Fibroblast of skin of left biceps (primary cell): ENCODE measurements at places on chromosomes 3 and 15.

DNA sequence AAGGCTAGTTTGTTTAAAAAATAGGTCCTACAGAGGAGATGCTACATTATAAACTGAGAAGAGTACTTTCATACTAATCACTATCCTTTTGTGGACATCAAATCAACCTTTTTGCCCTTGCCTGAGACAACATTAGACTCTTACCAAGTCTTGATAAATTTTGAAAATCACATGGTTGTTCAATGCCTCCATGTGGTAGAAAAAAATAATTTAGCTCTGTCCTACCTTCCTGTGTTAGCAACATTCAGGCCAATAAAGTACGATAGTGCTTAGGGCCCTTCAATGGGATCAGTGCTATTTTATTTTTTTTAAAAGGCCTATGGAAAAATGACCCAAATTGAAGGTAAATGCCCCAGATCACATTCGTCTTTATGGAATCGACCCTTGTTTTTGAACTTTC, 5.0 kb upstream of the UBE2E1 start:
- DNase-seq = no peak

DNA sequence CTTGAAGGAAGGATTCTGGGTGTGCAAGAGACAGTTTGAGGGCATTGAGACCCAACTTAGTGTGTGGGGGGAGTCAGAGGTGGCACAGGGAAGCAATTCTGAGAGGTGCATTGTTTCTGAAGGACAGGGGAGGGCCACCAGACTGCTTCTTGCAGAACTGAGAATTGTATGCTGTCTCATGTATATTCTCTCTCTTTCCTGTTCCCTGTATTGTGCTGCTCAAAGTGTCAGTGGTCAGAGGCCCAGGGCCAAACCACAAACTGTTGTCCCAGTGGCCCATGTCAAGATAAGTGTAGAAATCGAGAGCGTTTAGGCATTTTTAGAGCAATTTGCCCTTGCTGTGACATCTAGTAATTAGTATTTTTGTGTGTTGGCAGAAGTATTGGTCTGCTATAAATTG, 567.1 kb downstream of the EDEM1 start:
- no peak for DNase-seq

- no peak for DNase-seq
Measured at GRCh38 chr15:42175671-42176070, 19.2 kb upstream of the PLA2G4F start.

GRCh38 chr3:105844704-105845103, 24.1 kb downstream of the CBLB start:
- no peak for DNase-seq

DNA sequence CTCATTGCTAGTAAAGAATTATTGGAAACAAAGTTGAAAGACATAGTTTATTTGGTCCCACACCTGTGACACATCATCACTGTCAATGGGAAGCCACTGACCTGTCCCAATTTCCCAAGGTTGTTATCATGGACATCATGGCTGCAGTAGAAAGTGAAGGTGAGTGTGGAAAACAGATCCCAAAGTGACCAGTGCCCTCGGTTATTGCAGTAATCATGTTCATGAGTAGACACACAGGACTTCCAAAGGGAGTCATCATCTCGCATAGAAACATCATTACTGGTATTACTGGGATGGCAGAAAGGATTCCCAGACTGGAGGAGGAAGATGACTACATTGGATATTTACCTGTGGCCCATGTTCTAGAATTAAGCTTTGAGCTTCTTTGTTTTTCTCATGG, 14.7 kb downstream of the TF start:
- no peak for DNase-seq

DNA sequence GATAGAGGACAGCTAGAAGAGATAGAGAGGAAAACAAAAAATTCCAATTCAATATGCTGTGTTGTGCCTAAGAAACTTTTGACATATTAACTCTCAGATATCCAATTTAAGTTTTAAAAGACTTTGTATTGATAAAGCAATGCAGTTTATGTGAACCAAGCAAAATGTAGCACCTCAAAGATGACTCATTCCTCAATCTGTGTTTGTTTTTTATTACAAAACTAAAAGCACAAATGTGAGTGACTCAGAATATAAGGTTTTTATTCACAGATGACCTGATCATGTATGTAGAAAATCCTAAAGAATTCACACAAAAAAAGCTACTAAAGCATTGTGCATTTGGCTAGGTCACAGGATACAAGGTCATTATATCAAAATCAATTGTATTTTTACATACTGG, 11.1 kb downstream of the HCLS1 start:
- DNase-seq = no peak

GRCh38 chr15:35005933-35006332, 17.8 kb upstream of the ZNF770 start:
- DNase-seq = no peak

GRCh38 chr3:157120071-157120892, 39.7 kb downstream of the CCNL1 start:
- no peak for DNase-seq

DNA sequence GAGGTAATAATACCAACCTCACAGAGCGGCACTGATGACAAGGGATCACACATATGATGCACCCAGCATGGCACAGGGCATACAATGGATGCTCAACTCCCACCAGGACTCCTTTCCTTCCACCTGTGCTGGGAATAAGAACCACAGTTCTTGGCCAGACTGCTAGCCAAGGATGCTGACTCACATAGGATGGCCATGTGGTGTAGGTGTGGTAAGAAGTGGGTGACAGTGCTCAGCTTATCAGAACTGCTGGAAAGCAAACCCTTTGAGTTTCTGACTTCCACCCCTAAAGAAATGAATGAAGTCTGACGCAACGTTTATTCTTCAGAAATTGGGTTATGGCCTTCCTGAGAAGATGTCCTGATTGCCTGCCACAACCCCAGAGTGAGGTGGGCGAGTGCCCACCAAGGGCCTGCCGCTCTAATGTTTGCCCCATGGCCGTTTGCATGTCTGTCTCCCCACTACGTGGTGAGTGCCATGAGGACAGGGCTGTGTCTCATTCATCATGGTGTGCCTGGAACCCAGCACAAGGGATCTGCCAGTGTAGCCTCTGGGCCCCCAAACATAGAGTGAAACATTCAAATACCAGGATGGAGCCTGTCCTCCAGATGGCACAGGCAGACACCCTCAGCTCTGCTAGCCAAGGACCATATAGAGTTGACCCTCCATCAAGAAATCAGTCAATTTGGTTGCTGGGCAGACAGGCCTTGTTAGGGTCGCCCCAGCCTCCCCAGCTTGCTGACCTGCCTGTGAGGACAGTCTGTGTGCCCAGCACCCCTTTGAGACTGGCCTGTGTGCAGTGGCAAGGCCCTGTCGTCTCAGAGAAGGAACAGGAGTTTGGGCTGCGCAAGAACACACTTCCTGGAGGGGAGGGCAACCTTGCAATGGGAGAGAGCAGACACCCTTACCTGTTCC, 57.6 kb upstream of the SLCO2A1 start:
- no peak for DNase-seq

DNA sequence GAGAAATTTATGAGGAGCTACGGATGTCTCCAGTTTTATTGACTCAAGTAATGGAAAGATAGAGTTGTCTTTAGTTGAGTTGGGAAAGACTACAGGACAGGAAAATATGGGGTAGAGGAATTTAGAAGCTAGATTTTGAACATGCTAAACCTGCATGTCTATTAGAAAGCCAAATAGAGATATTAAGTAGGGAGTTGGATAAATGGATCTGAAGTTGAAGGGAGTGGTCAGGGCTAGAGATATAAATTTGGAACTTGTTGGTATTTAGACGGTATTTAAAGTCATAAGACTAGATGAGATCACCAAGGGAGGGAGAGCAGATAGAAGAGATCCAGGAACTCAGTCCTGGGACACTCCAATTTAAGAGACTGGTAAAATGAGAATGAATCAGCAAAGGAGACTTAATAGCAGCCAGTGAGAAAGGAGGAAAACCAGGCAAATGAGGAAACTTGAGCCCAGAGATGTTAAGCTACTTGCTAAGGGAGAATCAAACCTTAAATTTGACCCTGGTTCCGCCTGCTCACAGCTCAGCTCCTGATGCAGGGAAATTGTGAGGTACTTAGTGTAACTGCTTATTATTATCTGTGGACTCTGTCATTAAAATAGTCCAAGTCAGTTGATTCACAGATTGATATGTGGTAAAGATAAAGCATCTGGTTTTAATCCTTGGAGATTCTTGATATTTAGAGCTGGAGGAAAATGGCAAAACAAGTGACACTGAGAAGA, 35.8 kb downstream of the ABI3BP start:
- no peak for DNase-seq

DNA sequence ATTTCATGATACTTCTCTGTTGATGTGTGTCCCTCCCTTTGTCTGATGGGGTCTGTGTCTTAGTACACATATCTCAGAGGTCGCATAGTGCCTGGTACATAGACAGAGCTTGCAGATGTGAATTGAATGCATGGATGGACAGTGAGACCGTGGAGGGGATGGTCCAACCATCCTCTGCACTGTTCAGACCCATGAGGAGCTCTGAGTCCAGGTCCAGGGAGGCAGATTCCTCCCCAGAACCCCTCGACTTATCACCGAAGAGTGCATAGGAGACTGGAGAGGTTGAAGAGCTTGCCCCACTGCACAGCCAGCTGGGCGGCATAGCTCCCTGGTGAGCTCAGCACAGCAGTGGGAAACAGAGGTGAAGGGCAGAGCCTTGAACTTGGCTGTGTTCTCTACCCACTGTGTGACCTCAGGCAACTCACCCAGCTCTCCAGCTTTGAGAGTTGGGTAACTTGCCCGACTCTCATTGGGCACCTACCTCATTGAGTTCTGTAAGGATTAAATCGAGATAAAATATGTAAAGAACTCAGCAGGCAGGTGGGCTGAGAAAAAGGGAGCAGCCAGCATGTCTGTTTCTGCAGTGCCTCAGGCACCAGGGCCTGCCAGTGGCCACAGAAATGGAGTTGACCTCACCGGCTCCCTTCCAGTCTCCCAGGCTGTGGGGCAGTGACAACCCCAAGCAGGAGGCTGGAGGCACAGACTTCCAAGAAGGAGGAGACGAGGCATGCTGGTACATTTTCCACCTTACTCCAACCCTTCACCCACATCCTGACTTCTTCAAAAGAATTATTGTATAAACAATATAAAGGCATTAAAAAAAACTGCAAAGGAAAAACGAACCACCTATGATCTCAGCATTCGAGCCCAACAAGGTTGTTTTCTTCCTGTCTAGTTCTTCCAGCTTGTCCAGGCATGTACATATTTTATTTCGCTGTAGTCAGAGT, 54.1 kb upstream of the TFRC start:
- no peak for DNase-seq

DNA sequence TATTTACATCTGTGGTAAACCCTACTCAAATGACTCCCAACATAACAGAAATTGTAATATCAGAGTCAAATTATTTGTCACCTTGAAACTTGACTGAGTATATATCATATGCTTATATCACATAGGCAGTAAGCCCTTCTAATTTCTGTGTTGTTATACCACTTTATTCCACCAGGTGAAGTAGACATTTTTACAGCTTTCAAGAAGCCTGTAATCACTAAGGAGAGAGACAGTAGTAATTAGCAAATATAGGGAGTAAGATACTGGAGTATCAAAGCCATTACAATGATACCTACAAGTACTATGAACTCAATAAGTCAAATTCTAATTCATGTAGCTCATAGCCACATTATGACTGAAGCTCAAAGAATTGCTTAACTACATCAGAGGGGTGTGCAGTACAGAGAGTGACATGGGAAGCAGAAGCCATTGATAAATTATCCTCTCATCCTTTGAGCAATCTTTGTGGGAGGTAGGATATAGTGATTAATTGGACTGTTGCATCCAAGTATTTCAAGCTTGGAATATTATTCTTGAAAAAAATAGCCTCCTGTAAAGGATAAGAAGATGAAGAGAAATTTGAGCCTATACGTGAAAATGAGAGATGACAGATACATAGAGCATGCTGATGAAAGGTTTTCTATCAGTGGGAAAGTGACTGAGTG, 1005.9 kb downstream of the ZPLD1 start:
- DNase-seq = peak; percentile 28

DNA sequence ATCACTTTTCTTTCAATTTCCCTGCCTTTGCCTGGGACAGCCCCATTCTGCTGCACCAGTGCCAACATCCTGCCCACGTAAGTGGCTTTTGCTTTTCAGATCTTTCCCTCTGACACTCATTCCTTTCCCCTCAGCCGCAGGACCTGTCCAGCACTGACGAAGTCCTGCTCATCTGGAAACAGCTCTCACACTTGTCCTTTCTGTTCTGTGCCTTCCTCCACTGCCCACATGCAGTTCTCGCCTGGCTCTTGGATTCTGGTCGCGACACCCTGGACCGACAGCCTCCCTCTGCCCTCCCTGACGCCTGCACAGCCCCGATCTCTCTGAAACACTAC, 99.7 kb downstream of the ADCY5 start:
- DNase-seq = no peak

DNA sequence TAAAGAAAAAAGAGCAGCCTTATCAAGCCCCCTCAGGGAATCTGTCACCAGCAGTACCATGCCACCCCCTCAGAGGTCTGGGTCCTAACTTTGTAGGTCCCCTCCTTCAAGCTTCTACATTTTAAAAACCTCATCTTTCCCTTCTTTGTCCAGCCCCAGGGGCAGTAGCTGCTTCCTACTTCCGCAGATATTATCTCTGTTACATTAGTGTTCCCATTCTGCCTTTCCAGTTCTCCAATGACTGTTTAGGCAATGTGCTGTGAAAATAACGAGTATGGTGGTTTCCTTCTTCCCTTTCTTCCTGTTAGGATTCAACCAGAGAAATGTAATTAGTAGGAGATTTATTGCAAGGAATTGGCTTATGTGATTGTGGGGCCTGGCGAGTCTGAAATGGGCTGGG, 126.1 kb upstream of the TNIK start:
- DNase-seq = no peak

- DNase-seq = no peak
Measured at GRCh38 chr15:67164401-67164791, 90.1 kb downstream of the AAGAB start.

DNA sequence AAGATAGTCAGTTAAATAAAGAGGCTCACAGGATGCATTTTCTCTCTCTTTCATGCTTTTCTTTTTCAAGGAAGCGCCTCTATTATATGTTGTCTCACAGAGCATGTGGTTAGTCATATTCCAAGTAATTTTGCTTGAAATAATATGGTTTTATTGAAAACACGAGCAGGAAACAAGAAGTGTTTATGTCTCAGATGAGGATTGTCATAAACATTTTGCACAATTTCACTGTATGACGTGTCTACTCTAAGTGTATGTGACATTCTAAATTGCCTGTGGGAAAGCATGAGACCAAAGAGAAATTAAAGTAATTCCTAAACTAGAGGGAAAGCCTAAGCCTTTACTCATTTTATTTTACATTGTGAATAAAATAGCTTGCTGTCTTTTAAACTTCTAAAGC, 818.6 kb downstream of the EPHA3 start:
- DNase-seq = no peak

DNA sequence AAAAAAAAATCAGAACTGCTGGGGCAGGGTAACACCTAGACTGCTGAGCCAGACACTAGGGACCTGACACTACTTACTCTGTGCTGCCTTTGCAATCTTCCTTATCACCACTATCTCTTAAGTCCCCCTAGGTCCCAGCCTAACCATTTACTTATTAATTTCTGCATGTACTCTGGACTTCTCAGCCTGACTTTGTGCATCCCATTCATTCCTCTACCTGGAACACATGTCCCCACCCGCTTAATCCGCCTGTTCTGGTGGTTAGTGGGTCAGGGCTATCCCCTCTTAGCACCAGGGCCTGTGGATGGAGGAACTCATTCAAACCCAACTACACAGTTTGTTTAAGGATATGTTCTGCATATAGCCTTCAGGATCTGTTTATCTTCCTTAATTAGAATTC, 5.0 kb upstream of the CACNA1D start:
- no peak for DNase-seq
